ENCODE measurements at places on chromosomes 7 and 10.

- peak; percentile 18 for DNase-seq
Observed at GRCh38 chr7:23468526-23469149, 1.7 kb downstream of the IGF2BP3 start.

GRCh38 chr7:130180571-130181262 lies 24.5 kb downstream of the TMEM209 start:
- no peak for DNase-seq

GRCh38 chr7:6501586-6502564 lies 49.4 kb downstream of the GRID2IP start:
- DNase-seq, result no peak

DNA sequence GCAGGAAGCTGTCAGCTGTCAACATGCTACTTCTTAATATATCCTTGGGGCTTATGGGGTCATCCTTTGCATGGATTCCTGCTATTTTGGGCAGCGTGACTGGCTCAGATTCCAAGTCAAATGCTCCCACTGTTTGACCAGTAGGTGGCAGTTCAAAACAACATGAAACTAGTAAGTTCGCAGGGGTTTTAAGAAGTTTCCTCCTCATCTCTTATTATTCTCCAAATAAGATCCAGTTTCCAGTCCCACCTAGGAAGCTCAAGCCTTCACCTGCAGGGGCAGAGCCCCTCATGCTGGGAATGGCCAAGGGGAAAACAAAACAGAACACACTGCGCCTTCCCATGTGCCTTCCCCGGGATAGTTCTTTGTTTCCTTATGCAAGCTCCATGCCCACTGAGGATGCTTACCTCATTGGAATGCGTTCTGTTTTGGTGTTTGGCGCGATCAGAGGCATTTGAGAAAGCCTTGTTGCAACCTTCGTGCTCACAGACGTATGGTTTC lies 259.8 kb downstream of the GLI3 start:
- no peak for DNase-seq

- no peak for DNase-seq
Observed at GRCh38 chr7:134359787-134360432, 43.2 kb upstream of the SLC35B4 start.
